ENCODE measurements at places on chromosomes 16 and 17.

DNA sequence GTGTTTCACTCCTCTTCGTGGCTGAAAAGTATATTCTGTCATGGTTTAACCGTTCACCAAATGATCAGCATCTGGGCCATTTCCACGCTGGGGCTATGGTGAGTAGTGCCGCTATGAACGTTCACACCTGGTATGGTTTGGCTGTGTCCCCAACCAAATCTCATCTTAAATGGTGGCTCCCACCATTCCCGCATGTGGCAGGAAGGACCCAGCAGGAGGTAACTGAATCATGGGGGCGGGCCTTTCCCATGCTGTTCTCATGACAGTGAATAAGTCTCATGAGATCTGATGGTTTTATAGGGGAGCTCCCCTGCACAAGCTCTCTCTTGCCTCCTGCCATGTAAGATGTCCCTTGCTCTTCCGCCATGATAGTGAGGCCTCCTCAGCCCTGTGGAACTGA lies 45.7 kb upstream of the ZNF469 start:
- DNase-seq = no peak

DNA sequence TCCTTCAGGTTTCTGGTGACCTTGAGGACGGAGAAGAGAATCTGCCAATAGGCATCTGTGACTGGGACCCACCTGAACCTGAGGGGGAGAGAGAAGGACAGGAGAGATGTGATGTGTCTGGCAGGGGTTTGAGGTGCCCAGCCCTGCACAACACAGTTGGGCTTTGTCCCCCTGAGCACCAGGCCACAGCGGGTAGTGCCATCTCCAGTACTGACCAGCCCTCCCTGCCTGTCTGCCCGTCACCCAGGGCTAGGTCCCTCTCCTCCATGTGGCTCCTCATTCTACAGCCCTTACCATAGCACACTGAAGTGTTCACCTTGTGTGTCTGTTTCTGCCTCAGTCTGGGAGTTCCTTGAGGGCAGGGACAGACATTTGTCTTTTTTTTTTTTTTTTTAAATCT lies 30.8 kb downstream of the NLRP1 start:
- no peak for DNase-seq

- no peak for DNase-seq
Measured at GRCh38 chr17:48163809-48164208, 56.2 kb downstream of the SNX11 start.

GRCh38 chr16:85905110-85906095 lies 6.4 kb downstream of the IRF8 start:
- no peak for DNase-seq

GRCh38 chr17:732067-732901 lies at the start of gene TLCD3A:
Gene TLCD3A, plus strand, starts transcription at chr17:732596. Its CDS starts 52 bp downstream, at chr17:732648.
- peak; percentile 54 for DNase-seq

GRCh38 chr16:82892324-82892723 lies 265.6 kb downstream of the CDH13 start:
- no peak for DNase-seq

DNA sequence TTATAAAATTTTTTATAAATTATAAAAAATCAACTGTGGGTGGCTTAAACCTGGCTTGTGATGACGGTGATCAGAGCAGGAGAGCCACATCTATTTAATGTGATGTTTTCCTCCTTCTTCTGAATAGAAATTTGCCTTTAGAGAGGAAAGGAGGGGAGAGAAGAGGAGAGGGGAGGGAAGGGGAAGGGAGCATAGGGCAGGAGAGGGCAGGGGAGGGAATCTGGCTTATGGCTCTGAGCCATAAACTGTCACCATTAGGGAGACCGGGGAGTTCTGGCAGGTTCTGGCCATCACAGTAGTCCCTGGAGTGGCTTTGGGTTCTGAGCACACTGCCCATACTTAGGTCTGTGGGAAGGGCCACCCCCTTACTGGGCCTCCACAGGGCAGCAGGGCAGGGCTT lies 167.8 kb downstream of the ENGASE start:
- DNase-seq = no peak

DNA sequence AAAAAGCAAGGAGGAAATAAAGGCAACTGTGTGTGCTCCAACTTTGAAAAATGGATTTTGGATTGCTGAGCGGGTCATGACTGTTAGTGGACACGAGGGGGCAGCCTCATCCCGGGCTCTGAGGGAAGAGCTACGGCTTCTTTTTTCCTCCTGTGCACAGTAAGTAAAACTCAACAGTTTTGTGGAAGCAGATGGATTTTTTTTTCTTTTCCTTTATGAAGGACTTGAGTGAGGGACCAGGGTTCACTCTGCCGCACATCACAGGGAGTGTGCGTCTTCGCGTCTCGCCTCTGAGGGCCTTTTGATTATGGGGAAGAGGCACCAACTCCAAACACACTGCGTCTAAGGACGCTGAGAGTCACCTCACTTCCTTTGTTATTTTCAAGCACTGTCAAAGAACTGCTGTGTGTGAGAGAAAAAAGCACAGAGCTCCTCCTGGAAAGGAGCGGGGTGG lies 80.3 kb upstream of the GOT2 start:
- peak; percentile 26 for DNase-seq

DNA sequence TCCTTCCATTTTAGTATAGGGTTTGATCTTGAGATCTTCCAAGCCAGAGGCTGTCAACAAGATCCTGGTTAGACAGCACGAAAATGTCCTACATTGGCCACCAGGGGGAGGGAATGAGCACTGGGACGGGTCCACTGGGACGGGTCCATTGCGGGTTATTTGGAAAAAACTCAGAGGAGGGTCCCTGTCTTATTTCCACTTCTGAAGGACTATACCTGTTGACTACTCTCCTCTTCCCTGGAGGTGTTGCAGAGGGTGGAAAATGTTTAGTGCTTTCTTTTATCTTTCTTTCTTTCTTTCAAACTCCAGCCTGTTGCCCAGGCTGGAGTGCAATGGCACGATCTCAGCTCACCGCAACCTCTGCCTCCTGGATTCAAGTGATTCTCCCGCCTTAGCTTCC lies 2.5 kb downstream of the TTLL6 start:
- peak; percentile 64 for DNase-seq
